ENCODE measurements at places on chromosomes 2 and 18. TPM values are rescaled to one million over a fixed set of nuclear protein-coding genes. Genes with fewer than 3 reads are reported as not detected.

TSPYL6 gene
- total RNA-seq: not detected

DNA sequence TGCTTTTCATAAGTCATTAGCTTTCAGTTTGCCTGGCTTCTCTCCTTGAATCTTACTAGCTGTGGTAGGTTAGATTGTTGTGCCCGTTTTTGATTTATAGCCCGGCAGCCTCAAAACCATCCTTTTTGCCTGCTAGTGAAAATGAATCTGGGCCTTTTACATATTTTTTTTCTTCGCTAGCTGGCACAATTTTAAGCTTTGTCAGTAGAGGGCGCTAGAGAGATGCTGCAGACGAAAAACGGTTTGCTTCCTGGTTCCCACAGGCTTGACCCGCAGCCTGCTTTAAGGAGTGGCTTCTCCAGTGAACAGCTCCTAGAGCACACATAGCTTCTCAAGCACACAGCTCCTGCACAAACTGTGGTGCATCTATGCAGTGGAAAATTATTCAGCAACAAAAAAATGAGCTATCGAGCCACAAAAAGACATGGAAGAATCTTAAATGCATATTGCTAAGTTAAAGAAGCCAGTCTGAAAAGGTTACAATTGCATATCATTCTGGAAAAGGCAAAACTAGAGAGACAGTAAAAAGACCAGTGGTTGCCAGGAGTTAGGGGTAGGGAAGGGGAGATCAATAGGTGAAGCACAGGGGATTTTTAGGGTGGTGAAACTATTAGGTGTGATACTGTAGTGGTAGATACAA lies 47.9 kb downstream of the E2F6 start:
- DNase-seq: peak; percentile 68
- no peak overlapping the region for H3K27ac ChIP-seq
- H3K36me3 ChIP-seq: no peaks in the 10 kb centered on the region
- H3K4me1 ChIP-seq: no peaks in the 10 kb centered on the region
- H3K4me3 ChIP-seq: no peak overlapping the region

L3MBTL4 gene
- total RNA-seq: 0.85 TPM

SLC16A14 gene
- total RNA-seq: 4.0 TPM

DNA sequence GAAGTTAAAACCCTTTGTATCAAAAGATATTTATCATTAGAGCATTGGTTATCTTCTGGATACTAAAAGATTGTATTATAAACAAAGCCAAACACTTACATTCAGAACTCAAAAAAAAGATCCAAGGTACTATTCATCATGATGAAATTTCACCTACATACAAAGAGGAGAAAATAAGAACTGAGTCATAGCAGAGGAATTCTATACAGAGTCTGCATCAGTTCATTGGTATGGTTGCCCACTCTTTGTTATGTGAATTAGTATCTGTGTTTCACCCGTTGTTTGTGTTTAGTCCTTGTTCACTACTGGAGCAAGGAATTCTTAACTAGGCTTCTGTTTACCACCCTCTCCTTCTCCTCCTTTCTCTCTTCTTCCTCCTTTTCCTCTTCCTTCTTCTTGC lies 157.9 kb downstream of the LNPK start:
- peak; percentile 59 for DNase-seq
- H3K4me3 ChIP-seq: no peak overlapping the region
- H3K36me3 ChIP-seq: no peaks in the 10 kb centered on the region
- peaks cover 12% of the 10 kb centered on the region for H3K4me1 ChIP-seq

CFAP221 gene
- 0.23 TPM for total RNA-seq

GRCh38 chr2:240983361-240983995 lies 14.9 kb upstream of the SNED1 start:
- H3K4me1 ChIP-seq: no peaks in the 10 kb centered on the region
- peak overlapping the region; percentile 37 for H3K4me3 ChIP-seq
- peak; percentile 92 for DNase-seq
- H3K27ac ChIP-seq: no peak overlapping the region
- H3K27me3 ChIP-seq: no peaks in the 10 kb centered on the region

GRCh38 chr18:35804377-35804776 lies 168.1 kb upstream of the RMP24 start:
- H3K4me1 ChIP-seq: no peaks in the 10 kb centered on the region
- H3K27ac ChIP-seq: no peak overlapping the region
- no peak for DNase-seq
- H3K27me3 ChIP-seq: no peaks in the 10 kb centered on the region
- no peak overlapping the region for H3K4me3 ChIP-seq
- H3K36me3 ChIP-seq: no peaks in the 10 kb centered on the region

DNA sequence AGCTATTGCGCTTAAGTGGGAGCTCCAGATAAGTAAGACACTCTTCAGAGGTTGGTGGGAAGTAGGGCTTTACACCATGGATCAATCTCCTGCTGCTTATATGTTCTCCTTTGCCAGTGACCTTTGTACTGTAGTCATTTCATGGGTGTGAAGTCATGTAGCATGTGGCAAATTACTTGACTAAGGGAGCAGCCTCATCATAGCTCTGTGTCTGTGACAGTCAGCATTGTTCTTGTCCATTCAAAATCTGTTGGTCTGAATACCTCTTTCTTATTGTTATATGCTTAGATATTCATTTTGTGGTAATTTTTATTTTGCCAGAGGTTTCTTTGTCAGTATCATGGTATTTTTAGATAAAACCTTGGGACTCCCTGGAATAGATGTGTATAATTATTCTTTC lies 18.2 kb downstream of the SLC4A1AP start:
- no peaks in the 10 kb centered on the region for H3K27me3 ChIP-seq
- H3K4me3 ChIP-seq: no peak overlapping the region
- peaks cover 25% of the 10 kb centered on the region for H3K36me3 ChIP-seq
- no peaks in the 10 kb centered on the region for H3K4me1 ChIP-seq

CPO gene
- not detected for total RNA-seq

NTSR2 gene
- not detected for total RNA-seq

DNA sequence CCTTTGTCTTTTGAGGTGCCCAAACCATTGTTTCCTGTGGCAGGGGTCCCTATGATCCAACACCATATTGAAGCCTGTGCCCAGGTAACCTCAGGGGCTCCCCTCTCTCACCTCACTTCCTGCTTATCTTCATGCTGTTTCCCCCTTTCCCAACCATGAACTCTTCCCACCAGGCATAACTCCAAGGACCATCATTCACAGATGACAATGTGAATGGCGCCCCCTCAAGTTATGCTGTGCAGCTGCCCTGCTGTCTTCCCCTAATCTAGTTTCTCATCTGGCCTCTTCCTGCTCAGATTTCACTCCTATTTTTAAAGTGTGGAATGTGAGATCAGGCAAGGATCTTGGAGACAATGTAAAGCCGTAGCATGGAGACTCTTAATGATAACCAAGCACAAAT lies 1.4 kb downstream of the GMPPA start:
- DNase-seq: peak; percentile 66
- H3K4me1 ChIP-seq: peaks cover 47% of the 10 kb centered on the region
- peak overlapping the region; percentile 58 for H3K4me3 ChIP-seq

GRCh38 chr2:42342061-42342794 lies 18.8 kb downstream of the COX7A2L start:
- no peaks in the 10 kb centered on the region for H3K36me3 ChIP-seq
- H3K27ac ChIP-seq: peak overlapping the region; percentile 69
- no peaks in the 10 kb centered on the region for H3K4me1 ChIP-seq
- no peaks in the 10 kb centered on the region for H3K27me3 ChIP-seq

DNA sequence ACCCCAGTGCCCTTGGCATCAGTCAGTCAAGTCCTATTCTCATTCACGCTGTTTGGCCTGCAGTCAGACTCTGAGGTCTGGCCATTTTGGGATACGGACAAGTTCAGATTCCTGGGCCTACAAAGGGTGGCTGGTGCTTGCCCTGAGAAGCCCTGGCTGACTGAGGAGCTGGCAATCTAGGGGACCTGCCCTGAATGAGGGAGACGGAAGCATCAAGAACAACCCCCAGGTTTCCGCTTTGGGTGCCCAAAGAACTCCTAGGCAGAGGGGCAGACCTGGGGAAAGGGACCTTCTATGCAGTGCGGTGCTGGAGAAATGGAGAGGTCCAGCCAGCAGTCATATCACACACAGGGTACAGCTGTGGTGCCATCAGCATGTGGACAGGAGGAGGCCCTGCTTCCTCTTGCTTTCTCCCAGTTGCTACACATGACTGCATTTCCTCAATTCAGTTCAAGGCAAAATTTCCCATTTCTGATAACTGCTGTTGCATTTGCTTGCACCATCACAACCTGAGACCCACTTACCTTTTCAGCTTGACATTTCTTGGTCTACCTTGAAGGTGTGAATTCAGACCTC lies 70.9 kb upstream of the LGALSL start:
- DNase-seq: no peak
- no peaks in the 10 kb centered on the region for H3K36me3 ChIP-seq
- no peaks in the 10 kb centered on the region for H3K4me1 ChIP-seq
- no peak overlapping the region for H3K27ac ChIP-seq
- H3K27me3 ChIP-seq: no peaks in the 10 kb centered on the region

GRCh38 chr2:71947809-71948208 lies 199.9 kb downstream of the CYP26B1 start:
- no peaks in the 10 kb centered on the region for H3K4me1 ChIP-seq
- H3K27me3 ChIP-seq: no peaks in the 10 kb centered on the region
- no peak for DNase-seq
- no peak overlapping the region for H3K27ac ChIP-seq
- no peaks in the 10 kb centered on the region for H3K36me3 ChIP-seq

LRPPRC gene
- 200 TPM for total RNA-seq

DNA sequence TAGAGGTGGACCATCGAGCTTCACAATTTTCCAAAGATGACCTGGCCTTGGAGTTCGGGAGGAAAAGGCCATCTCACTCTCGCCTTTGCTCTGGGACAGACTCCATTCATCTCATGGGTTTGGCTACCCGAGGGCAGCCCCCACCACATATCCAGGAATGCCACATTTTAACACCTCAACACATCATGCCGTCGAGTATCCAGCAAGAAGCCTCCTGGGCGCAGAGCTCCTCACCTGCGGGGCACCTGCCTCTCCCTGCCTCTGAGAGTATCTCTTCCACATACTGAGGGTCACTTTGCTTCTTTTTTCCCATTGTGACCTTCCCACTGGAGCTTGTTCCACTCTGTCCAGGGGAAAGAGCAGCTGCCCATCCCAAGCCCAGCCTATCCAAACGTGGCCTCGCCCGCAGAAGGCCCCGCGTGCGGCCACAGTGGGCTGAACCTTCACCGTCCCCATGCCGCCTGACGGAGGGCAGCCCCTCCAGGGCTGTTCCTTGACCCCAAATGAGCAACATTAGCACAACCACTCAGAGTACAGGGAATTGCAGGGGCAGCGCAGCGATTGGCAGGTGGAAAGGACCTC lies 5.5 kb upstream of the LIMS2 start:
- H3K4me3 ChIP-seq: no peak overlapping the region
- DNase-seq: no peak
- H3K36me3 ChIP-seq: no peaks in the 10 kb centered on the region
- H3K4me1 ChIP-seq: peaks cover 5% of the 10 kb centered on the region

- DNase-seq: no peak
- H3K4me3 ChIP-seq: no peak overlapping the region
- 0 out of 2 replicates have a peak, but pooled peaks cover 3% of the 10 kb centered on the region for H3K36me3 ChIP-seq
- H3K27ac ChIP-seq: no peak overlapping the region
- no peaks in the 10 kb centered on the region for H3K4me1 ChIP-seq
Measured at GRCh38 chr2:200032895-200033294, 77.5 kb downstream of the MAIP1 start.

DNA sequence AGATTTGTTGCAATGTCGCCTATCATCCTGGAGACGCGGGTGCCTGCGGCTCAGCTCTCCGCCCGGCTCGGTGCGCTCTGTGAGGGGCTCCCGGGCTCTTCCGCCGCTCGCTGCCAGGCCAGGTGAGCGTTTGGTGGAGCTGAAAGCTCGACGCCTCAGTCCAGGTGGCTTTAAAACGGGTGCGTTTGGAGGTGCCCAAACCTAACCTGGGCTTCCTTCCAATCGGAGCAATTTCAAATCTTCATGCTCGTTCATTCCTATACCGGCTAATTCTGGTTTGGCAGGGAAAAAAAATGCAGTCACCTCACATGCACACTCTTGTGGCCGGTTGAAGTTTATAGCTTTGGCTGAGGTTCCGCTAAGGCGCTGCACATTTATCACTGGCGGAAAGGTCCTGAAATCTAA lies at the start of gene SLC16A14:
TSS of gene SLC16A14 (minus strand) at position 274 of the 405 bp plus-strand sequence. CDS start 9,572 bp downstream, outside the sequence.
- H3K27ac ChIP-seq: no peak within 1 kb of the TSS
- peak; percentile 66 for DNase-seq
- H3K36me3 ChIP-seq: no peaks in the 10 kb centered on the region
- 0 out of 2 replicates have a peak, but pooled peaks cover 3% of the 10 kb centered on the region for H3K4me1 ChIP-seq

MALL gene
- 10.2 TPM for total RNA-seq

OTOF gene
- not detected for total RNA-seq

TMEM37 gene
- 8.8 TPM for total RNA-seq

DNA sequence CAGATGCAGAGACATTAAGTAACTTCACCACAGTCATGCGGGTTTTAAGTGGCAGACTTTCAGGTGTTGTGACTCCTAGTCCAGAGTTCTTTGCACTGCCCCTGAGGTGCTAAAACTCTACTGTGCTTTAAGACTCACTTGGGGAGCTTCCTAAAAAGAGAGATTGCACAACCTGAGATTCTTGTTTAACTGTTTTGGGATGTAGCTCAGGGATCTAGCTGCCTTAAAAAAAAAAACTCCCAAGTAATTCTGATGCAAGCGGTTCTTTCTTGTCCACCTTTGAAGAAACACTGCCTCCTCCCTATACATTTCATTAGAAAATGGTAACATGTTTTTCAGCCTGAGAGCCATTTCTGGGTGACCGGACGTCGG lies 13.0 kb downstream of the IL37 start:
- H3K27me3 ChIP-seq: no peaks in the 10 kb centered on the region
- no peak for DNase-seq
- H3K27ac ChIP-seq: no peak overlapping the region
- H3K4me1 ChIP-seq: no peaks in the 10 kb centered on the region
- H3K36me3 ChIP-seq: no peaks in the 10 kb centered on the region

- no peak overlapping the region for H3K27ac ChIP-seq
- H3K27me3 ChIP-seq: no peaks in the 10 kb centered on the region
- no peaks in the 10 kb centered on the region for H3K36me3 ChIP-seq
- H3K4me1 ChIP-seq: no peaks in the 10 kb centered on the region
- DNase-seq: no peak
- no peak overlapping the region for H3K4me3 ChIP-seq
Measured at GRCh38 chr2:115057473-115057872, 615.0 kb downstream of the DPP10 start.

GRCh38 chr2:20444993-20445910 lies 1.6 kb upstream of the RHOB start:
- no peak overlapping the region for H3K27ac ChIP-seq
- peak; percentile 39 for DNase-seq
- peaks cover 51% of the 10 kb centered on the region for H3K27me3 ChIP-seq
- H3K4me3 ChIP-seq: no peak overlapping the region
- H3K4me1 ChIP-seq: peaks cover 23% of the 10 kb centered on the region

- H3K4me1 ChIP-seq: peaks cover 13% of the 10 kb centered on the region
- H3K36me3 ChIP-seq: no peaks in the 10 kb centered on the region
- no peaks in the 10 kb centered on the region for H3K27me3 ChIP-seq
Measured at GRCh38 chr2:69563021-69563420, 80.5 kb downstream of the AAK1 start.

MYOM1 gene
- total RNA-seq: 0.38 TPM

GRCh38 chr2:60837123-60837522 lies 44.3 kb upstream of the REL start:
- H3K36me3 ChIP-seq: no peaks in the 10 kb centered on the region
- 0 out of 2 replicates have a peak, but pooled peaks cover 9% of the 10 kb centered on the region for H3K4me1 ChIP-seq
- H3K27ac ChIP-seq: no peak overlapping the region
- no peak for DNase-seq

- H3K4me3 ChIP-seq: no peak overlapping the region
- H3K4me1 ChIP-seq: no peaks in the 10 kb centered on the region
- no peak overlapping the region for H3K27ac ChIP-seq
- DNase-seq: no peak
- no peaks in the 10 kb centered on the region for H3K27me3 ChIP-seq
Measured at GRCh38 chr2:25104736-25105135, 62.9 kb downstream of the EFR3B start.

Measured in GM23338 (cell line).